ENCODE measurements at places on chromosomes 1 and 21.

DNA sequence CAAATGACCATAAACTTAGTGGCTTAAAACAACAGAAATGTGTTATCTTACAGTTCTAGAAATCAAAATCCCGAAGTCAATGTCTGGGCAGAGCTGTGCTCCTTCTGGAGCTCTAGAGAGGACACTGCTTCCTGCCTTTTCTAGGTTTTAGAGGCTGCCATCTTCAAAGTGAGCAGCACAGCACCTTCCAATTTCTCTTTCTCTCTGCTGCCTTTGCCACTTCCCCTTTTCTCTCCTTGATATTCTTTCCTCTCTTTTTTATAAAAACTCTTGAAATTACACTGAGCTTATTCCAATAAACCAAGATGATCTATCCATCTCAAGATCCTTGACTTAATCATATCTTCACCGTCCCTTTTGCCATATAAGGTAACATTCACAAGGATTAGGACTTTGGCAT, 616.9 kb downstream of the PLPP3 start:
- no peak for DNase-seq

GRCh38 chr1:209652873-209653401, 712 bp upstream of the LAMB3 start:
- DNase-seq, result peak; percentile 52

DNA sequence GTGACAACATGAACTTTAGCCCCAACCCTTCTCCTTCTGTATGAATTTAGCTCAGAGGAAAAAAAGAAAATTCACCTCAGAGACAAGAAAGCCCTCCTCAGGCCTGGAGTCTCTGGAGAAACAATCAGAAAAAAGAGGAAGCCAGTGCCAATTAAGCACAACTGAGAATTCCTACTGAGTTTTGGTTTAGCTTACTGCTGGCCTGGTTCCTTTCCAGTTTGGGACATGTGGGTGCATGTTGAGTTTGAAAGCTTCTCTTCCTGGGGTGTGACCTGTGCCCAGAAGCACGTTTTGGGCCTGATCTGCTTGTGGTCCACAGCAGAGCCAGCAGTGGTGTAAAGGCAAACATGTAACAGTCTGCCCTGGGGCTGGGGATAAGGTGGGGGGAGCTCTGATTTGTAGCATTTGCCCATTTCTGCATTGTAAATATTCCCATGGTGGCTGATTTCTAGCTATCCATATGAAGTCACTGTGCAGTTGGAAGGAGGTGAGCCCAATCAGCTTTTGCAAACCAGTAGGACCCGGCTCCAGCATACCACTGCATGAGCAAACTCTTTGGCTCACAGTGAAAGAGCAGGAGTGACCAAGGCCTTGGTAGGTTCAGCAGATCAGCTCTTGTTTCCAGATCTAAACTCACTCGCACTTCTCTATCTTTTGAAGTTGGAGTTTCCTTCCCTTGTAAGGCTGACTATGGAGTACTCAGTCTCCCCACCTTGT, 4.7 kb upstream of the THEM5 start:
- no peak for DNase-seq

DNA sequence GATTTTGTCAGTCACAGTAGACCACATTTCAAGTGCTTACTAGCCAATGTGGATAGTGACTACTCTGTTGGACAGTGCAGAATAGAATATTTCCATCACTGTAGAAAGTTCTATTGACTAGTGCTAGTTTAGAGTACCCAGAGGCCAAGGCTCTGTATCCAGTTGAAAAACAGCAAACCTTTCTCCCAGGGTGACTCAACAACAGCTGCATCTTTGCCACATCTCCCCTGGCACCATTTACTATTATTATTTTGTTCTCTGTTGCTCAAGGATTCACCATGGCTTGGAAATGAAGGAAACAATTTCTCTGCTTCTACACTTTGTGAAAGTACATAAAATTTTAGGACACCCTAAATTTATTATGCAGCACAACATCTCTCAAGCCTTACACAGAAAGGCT, 85.3 kb upstream of the WDR26 start:
- no peak for DNase-seq

- no peak for DNase-seq
Observed at GRCh38 chr1:202850593-202851362, 38.2 kb downstream of the RABIF start.

DNA sequence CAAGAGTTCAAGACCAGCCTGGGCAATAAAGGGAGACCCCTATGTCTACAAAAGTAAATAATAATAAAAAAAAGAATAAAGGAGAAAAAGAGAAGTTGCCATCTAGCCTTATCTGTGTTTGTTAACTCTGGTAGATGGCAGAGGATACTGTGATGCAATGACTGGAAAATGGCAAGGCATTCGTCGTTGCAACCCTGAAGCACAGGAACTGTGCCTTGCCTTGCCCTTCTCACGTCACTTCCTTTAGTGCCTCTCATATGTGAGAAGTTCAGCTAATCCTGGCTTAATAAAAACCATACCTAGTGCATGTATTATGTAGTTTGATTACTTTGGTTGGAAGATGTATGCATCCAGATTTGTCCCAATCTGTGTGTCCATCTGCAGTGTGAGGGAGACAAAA, 25.8 kb upstream of the PIGC start:
- no peak for DNase-seq

GRCh38 chr1:207027921-207028320, 4.6 kb downstream of the C1orf116 start:
- DNase-seq, result no peak

DNA sequence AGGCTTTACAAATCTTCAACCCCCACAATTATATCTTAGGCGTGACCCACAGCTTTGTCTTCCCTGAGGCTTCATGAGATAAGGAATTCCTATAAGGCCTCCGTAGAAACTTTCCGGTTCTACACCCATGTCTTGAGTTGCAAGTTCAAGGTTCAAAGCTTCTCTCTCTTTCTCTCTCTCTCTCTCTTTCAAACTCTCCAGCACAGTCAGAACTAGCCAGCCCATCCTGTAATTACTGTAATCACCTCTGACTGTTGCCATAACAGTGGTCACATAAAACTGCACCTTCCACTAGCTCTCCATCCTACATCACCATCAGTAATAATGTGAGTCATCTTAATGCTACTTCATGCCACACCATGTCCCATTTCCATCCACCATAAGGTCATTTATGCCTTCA, 90.0 kb upstream of the NFASC start:
- no peak for DNase-seq

DNA sequence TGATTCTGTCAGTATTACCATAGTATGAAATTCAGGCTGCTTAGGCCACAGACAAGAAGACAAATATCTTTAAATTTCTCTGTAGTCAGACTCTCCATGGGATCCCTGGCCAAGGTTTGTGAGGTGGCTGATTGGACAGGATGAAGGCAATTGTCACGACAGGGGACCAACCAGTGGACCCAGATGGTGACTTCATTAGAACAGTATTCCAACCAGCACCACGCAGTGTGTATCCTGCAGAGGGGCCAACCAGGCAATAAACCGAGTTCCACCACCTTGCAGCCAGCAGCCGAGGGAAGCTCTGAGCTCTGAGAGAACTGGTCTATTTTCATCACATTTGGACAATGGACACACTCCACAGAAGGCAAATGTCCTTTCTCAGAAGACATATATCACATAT, 16.1 kb downstream of the DSCAM start:
- no peak for DNase-seq

DNA sequence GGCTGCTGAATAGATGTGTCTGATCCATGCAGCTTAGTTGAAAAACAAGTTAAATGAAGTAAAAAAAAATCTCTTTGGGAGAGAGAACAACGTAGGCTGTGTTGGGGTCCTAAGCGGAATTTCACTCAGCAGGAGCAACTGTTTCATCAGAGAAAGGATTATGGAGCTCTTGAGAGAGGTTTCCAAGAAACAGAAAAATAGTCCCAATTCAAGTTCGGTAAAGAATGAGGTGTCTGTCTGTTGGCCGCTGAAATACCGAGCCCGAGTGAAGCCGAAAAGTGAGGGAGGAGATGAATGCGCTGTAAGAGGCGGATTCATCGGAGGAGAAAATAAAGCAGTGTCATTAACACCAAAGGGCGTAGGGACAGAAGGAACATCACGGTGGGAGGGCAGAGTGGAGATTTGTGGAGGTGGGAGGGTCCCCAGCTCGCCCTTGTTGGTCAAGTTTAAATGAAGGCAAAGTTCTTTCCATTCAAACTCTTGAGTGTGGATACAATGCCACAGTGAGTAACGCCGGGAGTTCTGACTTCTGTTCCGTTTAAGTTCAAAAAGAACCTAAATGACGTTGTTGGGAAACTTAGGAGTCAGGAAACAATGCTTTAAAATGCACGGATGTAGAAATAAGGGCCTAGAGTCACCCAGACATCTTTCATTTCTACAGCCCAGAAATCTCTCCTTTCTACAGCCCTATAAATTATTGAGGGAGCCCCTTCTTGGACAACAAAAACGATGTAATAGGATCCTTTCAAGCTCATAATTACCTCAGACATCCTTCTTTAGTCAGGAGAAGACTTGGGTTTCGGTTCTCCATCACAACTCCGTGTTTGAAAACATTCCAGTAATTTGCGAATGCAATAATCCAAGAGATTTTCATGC, 15.6 kb upstream of the SLC45A1 start:
- no peak for DNase-seq

DNA sequence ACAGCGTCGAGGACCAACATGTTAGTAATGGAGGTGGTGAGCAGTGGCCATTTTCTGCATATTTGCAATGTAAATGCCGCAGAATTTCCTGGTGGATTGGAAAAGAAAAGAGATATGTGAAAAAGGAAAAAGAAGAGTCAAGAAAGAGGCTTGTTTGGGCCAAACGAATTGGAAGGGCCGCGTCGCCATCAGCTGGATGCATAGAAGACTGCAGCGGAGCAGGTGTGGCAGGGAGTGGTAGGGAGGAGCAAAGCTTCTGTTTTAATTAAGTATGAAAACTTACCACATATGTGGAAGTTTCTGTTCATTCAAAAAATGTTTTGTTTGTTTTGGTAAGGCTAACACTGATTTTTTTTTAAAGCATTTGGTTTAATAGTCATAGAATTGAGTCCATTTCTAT, 690.7 kb downstream of the NCAM2 start:
- no peak for DNase-seq

DNA sequence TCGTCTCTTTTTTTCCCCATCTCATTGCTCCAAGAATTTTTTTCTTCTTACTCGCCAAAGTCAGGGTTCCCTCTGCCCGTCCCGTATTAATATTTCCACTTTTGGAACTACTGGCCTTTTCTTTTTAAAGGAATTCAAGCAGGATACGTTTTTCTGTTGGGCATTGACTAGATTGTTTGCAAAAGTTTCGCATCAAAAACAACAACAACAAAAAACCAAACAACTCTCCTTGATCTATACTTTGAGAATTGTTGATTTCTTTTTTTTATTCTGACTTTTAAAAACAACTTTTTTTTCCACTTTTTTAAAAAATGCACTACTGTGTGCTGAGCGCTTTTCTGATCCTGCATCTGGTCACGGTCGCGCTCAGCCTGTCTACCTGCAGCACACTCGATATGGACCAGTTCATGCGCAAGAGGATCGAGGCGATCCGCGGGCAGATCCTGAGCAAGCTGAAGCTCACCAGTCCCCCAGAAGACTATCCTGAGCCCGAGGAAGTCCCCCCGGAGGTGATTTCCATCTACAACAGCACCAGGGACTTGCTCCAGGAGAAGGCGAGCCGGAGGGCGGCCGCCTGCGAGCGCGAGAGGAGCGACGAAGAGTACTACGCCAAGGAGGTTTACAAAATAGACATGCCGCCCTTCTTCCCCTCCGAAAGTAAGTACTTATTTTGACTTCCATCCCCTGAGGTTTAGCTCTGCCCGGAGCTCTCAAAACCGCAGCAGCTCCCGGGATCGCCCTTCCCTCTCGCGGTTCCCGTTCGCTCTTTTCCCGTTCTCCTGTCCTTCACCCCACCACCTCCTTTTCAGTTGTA, 1.5 kb downstream of the TGFB2 start:
- peak; percentile 9 for DNase-seq

DNA sequence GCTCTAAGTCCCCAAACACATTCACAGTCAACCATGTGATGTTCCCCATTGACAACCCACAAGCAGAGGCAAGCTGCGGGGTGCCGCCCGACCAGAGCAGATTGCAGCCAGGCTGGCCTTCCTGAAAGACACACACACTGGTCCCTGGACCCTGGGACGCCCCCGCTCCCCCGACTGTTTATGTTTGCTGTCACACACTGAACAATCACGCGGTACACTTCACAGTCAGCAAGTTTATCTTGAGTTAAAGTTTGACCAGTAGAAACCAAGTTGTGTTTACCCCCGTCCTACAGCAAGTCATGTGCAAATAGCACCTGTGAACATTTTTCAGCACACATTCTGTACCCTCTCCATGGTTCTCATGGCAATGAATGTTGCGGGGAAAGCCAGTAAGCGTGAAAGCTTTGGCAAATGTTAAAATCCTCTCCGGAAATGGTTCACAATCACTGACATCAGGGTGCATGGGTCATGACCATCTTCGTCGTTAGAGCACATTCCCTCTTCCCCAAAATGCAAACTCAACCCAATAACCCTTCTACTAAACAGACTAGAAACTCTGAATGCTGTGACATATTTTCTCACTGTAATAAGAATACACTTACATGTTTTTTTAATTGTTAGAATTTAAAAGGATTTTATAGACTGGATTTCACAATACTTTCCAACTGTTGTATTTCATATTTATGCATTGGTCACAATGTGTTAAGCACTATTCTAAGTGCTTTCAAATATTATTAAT, 33.3 kb upstream of the IRF2BP2 start:
- no peak for DNase-seq

- no peak for DNase-seq
Observed at GRCh38 chr1:168180148-168180524, 1.4 kb downstream of the TIPRL start.

All from activated naive CD4-positive, alpha-beta T cell treated with anti-CD3 and anti-CD28 coated beads, Interleukin-2, amount 50 U/mL, for 72 hours (primary cell).